Activated CD4-positive, CD25-positive, alpha-beta regulatory T cell treated with anti-CD3 and anti-CD28 coated beads, Interleukin-2, amount 50 U/mL, for 16 hours (primary cell): ENCODE measurements at places on chromosomes 16 and 17.

GRCh38 chr17:77420804-77421629 lies 280.2 kb downstream of the SEC14L1 start:
- DNase-seq = no peak

DNA sequence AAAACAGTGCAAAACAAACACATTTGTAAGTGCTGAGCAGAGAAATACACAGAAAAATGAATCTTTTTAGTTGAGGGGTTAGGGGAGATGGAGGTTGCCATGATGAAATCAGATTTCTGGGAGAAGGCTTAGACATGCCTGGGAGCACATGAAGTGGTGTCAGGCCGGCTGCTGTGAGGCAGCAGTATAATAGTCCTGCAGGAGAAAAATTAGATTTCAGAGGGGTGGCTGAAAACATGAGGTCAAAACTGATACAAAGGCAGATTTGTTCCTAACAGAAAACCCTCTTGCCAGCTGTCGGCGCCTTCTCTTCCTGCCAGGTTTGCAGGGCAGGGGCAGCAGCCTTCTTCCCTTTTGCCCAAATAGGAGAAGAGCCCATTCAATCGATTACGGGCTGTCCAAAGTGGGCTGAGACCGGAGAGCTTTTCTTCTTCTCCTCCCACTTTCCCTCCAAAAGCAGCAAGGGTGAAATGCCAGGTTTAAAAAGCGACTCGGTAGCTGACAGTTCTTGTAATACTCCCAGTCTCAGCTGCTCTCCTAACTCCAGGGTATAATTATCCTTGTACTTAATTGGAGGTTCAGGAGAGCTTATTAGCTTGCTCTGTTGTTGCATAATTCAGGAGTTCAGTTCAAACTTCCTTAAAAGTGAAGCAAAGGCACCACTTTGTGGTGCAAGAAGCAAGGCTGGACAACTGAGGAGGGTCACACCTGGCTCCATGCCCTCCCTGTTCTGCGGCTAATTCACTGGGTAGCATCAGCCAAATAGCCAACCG lies 80.0 kb downstream of the PCTP start:
- DNase-seq = no peak

- DNase-seq = no peak
These were observed 571 bp upstream of the NME1 start for GRCh38 chr17:51152766-51153209.

- no peak for DNase-seq
These were observed 101.4 kb upstream of the ZFHX3 start for GRCh38 chr16:73149334-73149733.

- no peak for DNase-seq
These were observed 87.9 kb upstream of the TOB1 start for GRCh38 chr17:50953831-50954601.

DNA sequence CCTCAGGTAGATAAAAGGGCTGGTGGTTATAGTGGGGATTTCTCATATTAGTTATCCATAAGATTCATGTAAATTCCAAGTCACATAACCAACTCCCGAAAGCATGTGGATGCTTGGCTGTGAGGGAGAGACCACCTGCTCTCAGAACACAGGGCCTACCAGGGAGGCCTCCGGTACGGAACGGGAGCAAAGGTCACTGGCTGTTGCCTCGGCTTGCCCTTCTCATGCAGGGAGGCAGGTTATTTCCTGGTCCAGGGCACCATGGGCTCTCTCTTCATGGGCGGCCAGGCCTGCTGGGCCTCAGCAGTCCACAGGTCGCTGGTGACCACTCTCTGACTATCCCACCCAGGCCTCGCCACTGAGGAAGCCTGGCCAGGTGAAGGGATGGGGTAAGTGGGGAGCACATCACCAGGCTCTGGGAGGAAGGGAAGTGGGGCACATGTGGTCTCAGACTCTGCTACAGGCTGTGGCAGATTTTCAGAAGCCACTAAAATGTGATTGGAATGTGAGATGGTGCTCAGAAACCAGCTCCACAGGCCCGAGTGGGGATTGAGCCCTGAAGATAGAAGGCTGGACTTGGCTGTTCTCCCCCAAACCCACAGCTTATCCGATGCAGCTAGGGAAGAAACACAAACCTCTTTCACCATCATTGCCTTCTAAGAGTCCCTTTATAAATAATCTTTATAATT lies 45.4 kb downstream of the HNF1B start:
- DNase-seq = no peak
